ENCODE measurements at places on chromosomes 12 and 14.

DNA sequence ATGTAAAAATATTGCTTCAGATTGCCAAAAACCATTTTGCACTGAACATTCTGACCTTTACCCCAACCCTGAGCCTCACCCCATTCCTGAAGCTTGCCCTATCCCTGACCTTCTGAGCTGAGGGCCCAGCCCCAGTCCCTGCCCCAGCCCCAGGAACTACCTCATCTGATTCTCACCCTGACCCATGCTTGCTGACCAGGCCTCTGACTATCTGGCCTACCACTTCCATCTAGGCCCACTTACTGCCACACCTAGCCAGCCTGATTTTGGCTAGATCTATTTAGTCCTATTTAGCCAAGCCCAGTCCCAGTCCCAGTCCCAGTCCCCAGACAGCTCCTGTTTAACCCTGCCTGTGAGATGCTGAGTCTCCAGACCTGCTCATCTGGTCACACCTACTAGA is 33.6 kb downstream of the OR10P1 start:
- DNase-seq, result no peak

- no peak for DNase-seq
These were observed 37.5 kb downstream of the ZFHX2 start for GRCh38 chr14:23513818-23514643.

- DNase-seq, result no peak
These were observed 102.5 kb downstream of the SLC41A2 start for GRCh38 chr12:104855599-104855998.

- DNase-seq, result no peak
These were observed 23.0 kb downstream of the NCOR2 start for GRCh38 chr12:124544311-124544970.

DNA sequence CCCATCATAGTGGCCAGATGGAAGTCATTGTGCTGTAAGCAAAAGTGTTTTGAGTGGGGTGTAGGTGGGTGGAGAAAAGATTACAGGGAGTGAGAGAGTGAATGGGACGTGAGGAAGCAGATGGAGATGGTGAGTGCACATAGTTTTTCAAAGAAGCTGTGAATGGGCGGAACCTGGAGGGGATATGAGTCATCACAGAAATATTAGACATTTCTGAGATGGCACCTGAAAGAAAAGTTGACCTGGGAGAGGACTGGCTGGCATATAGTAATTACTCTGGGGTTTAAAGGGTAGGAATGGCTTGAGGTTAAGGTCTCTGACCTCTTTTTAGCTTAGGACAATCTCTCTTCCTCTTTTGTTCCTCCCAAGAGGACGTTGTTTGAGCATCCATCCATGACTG is 50.5 kb downstream of the ANO4 start:
- no peak for DNase-seq

GRCh38 chr12:49364989-49365388 is 2.3 kb upstream of the SPATS2 start:
- DNase-seq, result no peak

GRCh38 chr14:101575581-101575980 is 14.3 kb downstream of the DIO3 start:
- no peak for DNase-seq

DNA sequence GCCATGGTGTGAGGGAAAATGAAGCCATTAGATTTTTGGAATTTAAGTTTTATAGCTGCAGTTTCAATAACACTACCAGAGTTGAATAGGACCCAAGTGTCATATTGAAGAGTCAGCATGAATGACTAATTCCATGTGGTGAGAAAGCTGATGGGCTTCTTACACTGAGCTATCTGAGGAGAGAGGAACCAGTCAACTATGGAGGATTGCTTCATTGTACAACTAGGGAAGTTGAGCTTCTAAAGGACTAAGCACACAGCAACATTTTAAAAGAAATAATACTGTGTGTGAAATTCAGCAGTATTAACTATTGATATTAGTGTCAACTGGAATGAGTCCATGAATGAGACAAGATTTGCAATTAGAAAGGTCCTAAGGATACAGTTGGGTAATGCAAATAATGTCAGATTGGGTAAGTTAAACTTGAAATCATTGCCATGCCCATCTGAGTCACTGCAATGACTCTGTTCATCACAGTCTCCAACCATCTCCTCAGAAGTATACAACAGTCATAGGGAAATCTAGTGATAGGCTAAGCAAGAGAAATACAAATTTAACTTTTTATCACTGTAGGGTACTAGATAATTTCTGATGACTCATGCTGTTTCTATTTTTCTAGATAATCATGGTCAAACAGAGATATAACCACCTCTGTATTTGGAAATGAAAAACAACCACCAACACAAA is 394.2 kb downstream of the FSCB start:
- DNase-seq, result no peak

DNA sequence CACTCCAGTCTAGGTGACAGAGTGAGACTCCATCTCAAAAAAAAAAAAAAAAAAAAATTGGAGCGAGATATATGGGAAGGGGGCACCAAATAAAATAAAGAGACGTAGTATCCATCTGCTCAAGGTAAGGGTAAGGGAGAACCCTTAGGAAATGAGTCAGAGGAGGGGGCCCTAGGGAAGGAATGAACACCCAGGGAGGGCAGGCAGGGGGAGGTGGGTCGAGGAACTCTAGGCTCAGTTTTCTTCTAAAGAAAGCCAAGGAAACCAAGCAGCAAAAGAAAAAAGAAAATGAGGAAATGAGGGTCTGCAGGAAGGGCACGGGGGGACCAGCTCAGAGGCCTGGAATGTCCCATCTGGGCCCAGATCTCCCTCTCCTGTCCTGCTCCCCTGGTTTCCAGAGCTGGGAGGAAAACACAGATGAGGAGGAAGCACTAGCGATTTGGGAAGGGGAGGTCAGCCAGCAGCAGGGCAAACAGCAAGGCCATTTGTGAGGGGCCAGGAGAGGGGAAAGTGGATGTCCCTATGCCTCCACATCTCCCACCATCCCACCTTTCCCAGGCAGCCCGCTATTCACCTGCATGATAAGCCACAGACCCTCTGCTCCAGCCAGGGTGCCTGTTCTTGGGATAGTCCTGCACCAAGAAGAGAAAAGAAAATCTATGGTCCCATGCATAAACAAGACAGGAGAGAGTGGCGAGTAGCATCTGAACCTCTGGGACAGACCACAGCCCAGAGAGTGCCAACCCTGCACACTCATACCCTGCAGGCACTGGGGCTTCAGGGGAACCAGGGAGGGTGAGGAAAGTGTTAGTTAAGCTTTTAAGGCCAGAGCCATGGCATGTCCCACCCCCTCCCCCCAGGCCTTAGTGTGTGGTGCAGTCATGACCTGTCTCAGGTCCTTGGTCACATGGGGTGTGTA is 11.9 kb downstream of the SPRYD3 start:
- DNase-seq, result no peak

Measured in activated CD4-positive, alpha-beta T cell treated with anti-CD3 and anti-CD28 coated beads, Interleukin-2, Interleukin-6, amounts not matched to agents 100 ng/mL and 50 ng/mL, durations not matched to agents 16 hours and 8 hours (primary cell).